Nucleus accumbens (tissue), 56 donors: ENCODE measurements at places on chromosomes 6 and 20.

DNA sequence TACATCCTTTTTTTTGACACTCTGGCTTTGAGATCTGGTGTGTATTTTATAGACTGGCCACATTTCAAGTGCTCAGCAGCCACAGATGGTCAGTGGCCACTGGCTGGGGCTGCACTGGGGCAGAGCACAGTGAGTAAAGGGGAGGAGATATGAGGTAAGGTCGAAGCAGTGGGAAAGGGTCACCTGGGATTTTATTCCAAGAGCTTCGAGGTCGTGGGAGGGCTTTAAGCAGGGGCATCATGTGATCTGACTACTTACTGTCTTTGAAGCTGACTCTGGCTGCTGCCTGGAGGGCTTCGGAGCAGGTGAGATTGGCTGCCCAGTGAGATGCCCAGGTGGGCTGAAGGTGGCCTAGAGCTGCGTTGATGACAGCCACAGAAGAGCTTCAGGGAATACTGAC is 6.7 kb downstream of the C20orf203 start:
- DNase-seq: no peak

DNA sequence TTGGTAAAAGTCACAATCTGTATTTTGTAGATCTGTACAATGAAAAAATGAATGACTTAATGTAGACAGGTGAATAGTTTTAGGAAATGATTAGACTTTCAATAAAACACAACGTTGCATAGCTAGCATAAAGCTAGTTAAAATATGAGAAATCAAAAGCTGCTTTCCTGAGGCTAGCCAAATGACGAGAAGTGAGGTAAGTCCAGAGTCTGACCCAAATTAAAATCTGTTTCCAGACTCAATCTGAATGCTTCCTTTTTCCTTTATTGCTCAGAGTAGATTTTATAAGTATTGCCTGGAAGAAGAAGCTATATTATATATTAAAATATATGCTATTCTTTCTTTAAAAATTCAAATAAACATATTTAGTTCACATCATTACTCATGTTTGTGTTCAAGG is 615.4 kb downstream of the CD109 start:
- no peak for DNase-seq

DNA sequence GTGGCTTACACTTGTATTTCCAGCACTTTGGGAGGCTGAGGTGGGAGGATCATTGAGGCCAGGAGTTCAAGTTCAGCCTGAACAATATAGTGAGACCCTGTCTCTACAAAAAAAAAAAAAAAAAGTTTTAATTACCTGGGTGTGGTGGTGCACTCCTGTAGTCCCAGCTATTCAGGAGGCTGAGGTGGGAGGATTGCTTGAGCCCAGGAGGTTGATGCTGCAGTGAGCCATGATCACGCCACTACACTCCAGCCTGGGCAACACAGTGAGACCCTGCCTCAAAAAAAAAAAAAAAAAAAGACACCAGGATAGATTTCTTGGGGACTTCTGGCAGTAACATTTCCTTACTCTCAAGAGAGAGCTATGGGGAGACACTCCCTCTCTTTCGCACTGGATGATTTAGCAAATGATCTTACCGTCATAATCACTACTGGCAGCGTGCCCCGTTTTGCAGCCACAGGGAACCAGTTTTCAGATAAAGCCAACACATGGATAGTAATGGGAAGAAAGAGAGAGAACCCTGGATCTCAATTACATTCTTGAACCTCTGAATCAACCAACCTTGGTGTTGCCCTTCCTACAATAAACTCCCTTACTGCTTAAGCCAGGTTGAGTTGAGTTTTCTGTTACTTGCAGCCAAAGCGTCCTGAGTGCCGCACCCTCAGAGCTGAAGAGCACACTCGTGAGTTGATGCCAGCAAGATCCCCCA is 18.1 kb upstream of the PTPN1 start:
- DNase-seq: no peak

- no peak for DNase-seq
These were observed 5.7 kb downstream of the TMEM151B start for GRCh38 chr6:44275749-44276648.

- no peak for DNase-seq
These were observed 1192.4 kb upstream of the CITED2 start for GRCh38 chr6:140566781-140567277.
